ENCODE measurements at places on chromosomes 7 and 10.

DNA sequence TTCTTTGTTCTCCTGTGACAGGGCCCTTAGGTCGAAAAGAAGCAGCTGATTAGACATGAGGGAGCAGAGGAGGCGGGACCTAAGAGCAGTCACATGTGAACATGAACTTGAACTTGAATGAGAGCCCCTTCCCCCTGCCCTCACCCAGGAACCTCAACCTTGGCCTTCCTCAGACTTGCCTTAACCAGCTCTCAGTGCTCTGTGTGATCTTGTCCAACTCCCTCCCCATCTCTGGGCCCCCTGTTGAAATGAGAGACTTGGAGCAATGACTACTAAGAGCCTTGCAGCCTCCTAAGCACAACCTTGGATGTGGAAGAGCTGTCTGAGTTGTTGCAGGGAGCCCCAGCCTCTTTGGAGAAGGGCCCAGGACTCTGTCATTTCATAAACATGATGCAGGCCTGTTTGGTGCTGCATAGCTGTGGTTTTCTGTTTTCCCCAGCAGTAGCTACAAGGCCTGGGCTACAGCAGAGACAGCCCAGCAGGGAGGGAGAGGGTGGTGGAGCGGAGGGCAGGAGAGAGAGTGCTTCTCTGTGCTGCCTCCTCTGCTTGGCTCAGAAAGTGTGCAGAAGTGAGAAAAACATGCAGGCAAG is 123.9 kb upstream of the ZMIZ1 start:
- DNase-seq = no peak

DNA sequence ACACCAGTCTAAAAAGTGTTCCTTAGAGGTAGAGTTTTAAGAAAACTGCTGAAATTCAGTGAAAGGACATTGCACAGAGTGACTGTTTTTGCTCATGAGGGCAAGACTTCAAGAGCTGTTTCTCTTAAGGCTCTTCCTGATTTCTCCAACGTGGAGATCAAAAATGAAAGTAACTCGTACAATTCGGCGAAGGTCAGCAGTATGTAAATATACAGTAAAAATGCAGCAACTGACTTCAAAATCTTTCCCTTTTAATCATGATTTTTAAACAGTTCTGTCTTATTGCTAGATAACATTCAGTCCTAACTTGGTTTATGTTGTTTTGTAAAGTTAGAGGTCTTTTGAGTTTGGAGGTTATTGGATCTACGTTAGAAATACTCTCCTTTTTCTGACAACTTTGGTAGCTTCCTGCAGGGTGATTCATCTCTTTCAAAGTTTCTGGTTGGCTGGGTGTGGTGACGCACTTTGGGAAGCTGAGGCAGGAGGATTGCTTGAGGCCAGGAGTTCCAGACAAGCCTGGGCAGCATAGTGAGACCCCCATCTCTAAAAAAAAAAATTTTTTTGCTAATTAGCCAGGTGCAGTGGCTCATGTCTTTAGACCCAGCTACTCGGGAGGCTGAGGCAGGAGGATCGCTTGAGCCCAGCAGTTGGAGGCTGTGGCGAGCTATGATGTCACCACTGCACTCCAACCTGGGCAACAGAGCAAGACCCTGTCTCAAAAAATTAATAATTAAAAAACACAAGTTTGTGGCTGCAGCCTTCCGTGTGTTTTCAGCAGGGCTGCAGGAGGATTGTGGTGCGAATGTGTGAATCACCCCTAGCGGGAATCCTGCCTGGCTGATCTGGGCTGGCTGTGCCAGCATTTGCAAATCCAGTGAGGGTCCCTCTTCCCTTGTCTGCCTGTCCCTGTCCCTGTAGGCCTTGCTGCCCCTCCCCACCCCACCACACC is 29.2 kb upstream of the AP5Z1 start:
- DNase-seq = peak; percentile 77

DNA sequence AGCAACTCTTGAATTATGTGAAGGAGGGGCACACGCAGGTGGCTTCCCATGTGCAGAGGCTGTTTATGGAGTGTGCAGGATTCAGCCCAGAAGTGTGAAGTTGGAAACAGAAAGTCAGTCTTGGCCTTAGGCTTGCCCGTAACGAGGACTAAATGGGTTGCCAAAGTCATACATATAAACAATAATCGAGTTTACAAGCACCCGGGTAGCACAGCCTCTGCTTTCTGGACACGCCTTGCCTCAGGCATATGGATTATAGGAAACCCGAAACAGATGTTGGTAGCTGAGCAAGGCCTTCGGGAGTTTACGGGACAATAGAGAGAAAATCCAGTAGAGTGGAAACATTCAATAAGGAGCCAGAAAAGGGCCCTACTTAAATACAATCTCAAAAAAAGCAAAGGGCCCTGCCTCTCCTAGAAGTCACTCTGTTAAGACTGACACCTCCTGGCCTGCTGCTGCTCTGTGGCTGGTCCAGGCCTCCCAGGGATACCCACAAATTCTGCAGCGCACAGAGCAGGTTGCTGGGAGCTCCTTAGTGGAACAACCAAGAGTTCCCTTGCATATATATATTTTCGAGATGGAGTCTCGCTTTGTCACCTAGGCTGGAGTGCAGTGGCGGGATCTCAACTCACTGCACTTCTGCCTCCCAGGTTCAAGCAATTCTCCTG is 48.5 kb downstream of the SMKR1 start:
- DNase-seq = no peak

- DNase-seq = no peak
These were observed 35.2 kb upstream of the PDK4 start for GRCh38 chr7:95631527-95631926.

DNA sequence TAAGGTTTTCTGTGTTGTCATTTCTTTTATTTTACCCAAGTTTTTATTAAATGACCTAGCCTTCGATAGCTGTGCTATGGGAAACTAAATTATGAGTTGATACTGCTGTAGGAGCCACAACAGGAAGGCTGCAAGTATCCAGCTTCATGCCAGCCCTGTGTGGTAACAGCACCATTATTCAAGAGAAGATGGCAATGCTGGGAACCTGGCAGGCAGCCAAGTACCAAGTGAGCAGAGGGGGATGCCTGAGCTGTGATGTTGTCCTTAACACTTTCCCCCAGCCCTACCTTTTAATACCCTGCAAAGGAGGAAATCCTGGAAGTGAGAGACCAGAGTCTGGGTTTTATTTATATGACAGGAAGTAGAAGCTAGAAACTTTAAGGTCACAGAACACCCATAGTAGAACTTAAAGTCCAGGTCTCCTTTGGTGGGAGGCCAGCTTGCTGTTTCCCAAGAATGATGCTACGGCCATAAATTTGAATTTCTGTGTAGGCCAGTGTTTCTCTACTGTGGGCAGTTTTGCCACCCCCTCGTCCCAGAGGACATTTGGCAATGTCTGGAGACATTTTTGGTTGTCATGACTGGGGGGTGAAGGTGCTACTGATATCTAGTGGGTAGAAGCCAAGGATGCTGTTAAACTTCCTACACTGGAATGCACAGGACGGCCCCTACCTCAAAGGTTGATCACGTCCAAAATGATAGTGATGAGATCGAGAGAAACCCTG is 9.2 kb upstream of the ATXN7L1 start:
- peak; percentile 66 for DNase-seq

DNA sequence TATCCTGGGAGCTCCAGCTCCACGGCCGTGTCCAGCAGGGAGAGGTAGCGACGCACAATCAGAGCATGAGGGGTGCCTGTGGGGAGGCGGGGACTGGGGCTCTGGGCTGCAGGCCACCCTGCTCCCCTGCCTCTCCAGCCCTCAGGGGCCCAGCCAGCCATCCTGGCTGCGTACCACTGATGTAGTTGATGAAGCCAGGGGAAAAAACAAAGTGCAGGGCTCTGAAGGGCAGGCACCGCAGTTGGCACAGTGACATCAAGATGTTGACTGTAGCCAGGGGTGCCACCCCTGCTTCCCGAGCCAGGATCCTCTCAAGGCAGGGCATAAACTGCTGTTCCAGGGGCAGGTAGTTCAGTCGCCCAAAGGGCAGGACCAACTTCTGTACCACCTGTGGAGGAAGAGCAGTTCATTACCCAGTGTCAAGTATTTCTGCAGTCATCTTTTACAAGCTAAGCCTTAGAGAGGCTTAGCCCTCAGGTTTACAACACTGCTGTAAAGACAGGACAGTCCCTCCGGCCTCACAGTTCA is 2.8 kb downstream of the FASTK start:
- DNase-seq = no peak

DNA sequence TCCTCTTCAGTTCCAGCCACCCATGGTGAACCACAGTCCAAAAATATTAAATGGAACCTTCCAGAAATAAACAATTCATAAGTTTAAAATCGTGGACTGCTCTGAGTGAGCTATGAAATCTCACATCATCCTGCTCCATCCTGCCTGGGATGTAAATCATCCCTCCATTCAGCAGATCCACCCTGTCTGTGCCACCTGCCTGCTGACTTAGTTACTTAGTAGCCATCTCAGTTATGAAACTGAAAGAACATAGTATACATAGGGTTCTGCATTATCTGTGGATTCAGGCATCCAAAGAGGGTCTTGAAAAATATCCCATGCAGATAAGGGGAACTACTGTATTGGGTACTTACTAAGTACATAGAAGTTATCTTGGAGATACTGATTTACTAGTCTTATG is 89.0 kb downstream of the ST8SIA6 start:
- DNase-seq = no peak

GRCh38 chr7:78326876-78327275 is 528.3 kb downstream of the PHTF2 start:
- DNase-seq = no peak

DNA sequence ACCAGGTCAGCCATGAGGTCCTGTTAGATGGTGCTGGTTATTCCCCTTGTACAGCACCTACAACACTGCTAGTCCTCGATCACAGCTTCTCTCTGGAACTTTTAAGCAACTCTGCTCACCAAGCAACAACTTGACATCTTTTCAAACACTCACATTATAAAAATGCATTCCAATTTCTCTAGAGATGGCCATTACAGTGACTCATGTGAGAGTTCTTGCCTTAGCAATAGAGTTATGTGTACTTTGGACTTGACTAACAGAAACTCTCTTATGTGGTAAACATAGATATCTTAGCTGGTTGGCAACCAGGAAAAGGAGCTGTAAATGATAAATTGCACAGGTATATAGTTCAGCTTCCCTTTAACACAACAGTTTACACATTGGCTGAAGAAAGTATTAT is 122.2 kb downstream of the PDE1C start:
- DNase-seq = no peak

DNA sequence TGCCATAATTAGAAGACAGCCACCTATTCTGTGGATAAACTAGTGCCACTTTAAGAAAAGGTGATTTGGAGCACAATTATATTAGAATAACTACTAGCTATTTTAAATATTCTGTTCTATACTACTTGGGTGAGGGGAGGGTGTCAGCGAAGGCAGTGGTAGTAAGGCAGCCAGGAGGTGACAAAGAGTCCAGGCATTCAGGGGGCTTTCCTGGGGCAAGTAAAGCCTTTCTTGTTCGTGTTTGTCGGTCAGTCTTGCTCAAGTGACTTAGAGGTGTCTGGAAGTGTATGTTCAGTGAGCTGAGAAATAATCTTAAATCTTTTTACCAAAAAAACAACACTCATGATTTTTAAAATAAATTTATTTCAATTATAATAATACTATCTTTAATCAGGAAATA is 34.4 kb downstream of the ADD3 start:
- peak; percentile 52 for DNase-seq

Data from dermis blood vessel endothelial cell (primary cell).